Stimulated activated CD8-positive, alpha-beta memory T cell treated with anti-CD3 and anti-CD28 coated beads, Interleukin-2, amount 100 ng/mL, for 1 hour (primary cell): ENCODE measurements at places on chromosomes 11 and 22.

DNA sequence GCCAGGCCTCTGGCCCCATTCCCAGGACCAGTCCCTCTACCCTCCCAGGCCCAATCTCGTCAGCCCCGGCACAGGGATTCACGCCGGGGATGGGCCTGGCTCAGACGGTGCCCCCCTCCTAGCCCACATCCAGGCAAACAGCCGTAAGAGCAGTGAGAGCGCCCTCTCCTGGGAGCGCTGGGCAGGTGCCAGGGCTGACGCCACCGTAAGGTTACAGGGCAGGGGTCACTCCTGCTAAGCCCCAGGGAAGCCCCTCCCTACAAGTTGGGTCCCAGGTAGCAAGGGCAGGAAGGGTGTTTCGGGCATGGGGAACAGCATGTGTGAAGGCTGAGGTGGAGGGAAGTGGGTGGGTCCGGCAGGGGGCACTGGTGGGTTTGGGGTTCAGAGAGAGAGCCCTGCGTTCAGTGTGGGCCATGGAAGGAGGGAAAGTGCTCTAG is 19.2 kb upstream of the PPARA start:
- DNase-seq: no peak

DNA sequence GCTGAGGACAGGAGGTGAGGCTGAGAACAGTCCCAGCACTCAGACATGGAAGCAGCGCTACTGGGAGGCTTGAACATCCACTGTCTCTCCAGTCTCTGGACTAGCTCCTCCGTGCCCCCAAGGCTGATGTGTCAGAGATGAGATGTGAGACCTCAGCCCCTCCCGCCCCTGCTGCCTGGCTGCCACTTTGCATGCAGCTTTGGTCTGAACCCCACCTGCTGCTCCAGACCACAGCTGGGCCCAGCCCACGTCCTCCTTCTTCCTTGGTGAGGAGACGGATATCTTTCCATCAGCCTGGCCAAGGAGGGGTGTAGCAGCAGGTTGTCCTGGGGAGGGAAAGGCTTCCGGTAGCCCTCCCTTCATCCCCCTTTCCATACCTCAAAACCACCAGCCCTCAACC is 148.0 kb upstream of the B3GAT1 start:
- DNase-seq: no peak

- DNase-seq: no peak
Observed at GRCh38 chr22:37940698-37941376, 12.6 kb downstream of the C22orf23 start.

- DNase-seq: no peak
Observed at GRCh38 chr22:38829485-38829884, 14.3 kb downstream of the NPTXR start.

DNA sequence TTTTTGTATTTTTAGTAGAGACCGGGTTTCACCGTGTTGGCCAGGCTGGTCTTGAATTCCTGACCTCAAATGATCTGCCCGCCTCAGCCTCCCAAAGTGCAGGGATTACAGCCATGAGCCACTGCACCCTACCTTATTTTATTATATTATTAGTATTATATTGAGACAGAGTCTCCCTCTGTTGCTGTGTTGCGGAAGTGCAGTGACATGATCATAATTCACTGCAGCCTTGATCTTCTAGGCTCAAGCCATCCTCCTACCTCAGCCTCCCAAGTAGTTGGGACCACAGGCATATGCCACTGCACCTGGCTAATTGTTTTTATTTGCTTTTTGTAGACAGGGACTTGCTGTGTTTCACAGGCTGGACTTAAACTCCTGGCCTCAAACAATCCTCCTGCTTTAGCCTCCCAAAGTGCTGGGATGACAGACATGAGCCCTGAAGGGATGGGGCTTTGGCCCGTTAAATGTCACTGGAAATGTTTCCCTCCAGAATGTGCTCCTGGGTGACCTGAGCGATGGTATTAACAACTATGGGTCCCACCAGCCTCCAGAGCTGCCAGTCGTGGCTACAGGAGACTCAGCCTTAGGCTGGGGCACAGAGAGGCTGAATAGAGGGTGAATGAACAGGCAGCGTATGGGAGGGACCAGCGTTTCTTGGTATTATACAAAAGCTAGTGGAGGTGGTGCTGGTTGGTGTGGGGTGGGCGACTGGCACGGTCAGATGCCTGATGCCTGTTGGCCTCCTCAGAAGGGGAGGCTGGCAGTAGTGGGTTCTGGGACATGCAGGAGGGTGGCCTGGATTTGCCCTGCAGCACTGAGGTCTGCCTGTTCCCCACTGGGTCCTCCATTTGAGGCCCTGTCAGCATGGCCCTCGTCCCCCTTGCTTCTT is 7.3 kb downstream of the TANGO2 start:
- no peak for DNase-seq

DNA sequence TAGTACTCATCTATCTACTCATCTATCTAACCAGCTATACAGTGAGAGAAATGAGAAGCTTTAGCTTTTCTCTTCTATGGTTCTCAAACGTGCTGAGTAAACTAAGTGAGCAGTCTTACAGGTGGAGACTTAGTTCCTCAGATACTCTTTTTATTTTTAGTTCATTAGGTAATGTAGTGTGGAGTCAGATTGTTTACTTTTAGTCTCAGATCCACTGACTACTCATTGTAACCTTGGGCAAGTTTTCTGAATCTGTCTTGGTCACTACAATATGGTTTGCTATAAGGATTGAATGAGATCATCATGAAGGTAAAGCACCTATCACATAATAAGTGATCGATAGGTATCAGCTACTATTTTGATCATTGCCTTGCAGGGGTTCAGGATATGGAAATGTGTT is 160.1 kb downstream of the RAB38 start:
- DNase-seq: no peak

- no peak for DNase-seq
Observed at GRCh38 chr11:61162092-61162941, 1.1 kb upstream of the VPS37C start.

GRCh38 chr11:95371153-95371552 is 140.2 kb upstream of the SESN3 start:
- DNase-seq: no peak

DNA sequence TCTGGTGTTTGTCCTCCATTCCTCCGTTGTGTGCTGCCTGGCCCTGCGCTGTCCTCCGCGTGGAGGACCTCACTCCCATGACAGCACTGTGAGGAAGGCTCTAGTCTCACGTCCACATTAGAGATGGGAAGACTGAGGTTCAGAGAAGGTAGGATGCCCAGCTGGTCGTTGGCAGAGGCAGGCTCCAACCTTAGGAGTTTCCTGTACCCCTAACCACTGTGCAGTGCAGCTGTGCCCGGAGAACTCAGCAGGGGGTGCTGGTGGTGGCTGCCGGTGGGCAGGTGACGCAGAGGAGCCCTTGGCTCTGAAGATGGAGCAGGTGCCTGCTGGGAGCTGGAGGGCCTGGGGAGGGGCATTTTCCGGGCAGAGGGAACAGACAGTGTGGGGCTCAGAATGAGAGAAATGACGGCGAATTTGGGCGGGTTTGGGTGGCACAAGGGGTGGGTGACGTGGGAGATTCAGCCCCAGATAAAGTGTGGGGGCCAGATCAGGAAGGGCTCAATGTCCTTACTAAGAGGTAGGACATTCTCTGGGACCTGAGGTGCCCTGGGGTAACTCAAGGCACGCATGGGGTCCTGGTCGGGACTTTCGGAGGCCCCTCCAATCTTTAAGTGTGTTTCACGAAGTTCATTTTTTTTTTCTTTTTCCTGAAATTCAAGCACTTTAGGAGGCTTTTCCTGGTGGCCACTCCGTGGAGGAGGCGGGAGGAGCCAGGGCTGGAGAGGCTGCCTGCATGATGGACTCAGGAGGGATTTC is 535.0 kb downstream of the TBC1D22A start:
- DNase-seq: no peak

GRCh38 chr11:131385763-131386390 is 15.5 kb downstream of the NTM start:
- no peak for DNase-seq

- DNase-seq: no peak
Observed at GRCh38 chr11:12008790-12009616, 577 bp upstream of the DKK3 start.

DNA sequence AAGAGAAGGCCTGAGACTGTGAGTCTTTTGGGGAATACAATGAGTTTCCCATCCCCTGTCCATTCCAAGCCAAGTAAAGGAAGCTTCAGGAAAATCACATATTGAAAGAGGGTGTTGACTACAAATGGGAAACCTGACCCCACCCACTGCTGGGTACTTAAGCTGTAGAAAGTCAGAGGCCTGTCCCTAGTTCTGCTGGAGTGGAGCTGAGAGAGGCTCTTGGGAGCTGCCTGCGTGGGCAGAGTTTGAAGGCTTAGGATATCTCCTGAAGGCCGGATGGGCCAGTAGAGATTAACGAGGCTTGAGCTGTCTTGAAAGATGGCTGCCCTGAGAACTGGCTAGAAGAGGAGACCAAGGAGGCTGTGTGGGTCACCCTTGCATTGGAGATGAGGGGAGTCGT is 176.2 kb upstream of the NECTIN1 start:
- no peak for DNase-seq

DNA sequence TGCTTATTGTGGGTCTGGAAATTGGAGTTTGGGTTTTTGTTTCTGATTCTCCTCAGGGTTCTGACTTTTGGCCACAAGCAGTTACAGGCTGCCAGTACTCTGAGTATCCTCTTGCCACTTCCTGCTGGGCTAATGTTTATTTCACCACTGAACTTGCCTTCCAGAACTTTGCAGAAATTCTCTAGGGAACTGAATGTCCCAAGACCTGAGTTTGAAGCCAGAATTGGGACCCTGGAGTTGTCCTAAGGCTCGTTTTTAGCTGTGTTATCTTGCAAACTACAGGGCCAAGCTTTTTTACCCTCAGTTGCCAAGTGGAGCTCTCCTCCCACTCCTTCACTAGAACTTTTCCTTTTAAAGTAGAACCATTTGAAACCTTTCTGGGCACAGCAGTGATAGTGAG is 89.9 kb downstream of the FAT3 start:
- no peak for DNase-seq

- no peak for DNase-seq
Observed at GRCh38 chr11:92501066-92501739, 276.6 kb downstream of the FAT3 start.

GRCh38 chr11:118277312-118277711 is 13.2 kb upstream of the MPZL2 start:
- no peak for DNase-seq

DNA sequence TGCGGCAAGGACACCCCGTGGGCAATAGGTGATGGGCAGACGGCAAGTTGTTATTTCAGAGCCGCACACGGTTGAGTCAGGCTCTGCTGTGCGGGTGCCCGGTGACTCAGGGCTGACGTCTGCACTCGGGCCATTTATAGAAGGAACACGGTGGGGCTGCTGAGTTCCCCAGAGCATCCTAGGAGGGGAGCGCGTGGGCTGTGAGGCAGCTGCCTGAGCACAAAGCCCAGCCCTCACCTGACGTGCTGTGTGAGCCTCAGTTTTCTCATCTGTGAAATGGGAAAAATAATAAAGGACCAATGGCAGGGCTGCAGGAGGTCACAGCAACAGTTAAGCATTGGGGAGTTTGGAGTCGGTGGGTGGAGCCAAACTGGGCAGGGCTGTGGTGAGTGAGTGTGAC is 11.3 kb upstream of the RHOD start:
- no peak for DNase-seq

DNA sequence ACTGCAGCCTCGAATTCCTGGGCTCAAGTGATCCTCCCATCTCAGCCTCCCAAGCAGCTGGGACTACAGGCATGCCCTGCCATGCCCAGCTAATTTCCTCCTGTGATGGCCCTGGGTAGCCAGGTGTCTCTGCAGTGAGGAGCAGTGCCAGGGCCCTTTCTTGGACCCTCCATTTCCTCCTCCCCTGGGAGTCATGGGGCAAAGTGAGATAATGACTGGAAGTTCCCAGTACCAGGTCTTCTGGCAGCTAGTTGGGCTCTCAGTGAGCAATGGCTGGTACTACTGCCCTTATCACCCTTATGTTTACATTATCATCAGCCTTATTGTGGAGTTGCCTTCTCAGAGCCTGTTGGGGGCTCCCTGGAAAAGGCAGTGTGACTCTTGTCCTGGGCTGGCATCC is 17.6 kb downstream of the DAGLA start:
- no peak for DNase-seq

GRCh38 chr11:8006349-8006977 is 19.3 kb downstream of the EIF3F start:
- no peak for DNase-seq

DNA sequence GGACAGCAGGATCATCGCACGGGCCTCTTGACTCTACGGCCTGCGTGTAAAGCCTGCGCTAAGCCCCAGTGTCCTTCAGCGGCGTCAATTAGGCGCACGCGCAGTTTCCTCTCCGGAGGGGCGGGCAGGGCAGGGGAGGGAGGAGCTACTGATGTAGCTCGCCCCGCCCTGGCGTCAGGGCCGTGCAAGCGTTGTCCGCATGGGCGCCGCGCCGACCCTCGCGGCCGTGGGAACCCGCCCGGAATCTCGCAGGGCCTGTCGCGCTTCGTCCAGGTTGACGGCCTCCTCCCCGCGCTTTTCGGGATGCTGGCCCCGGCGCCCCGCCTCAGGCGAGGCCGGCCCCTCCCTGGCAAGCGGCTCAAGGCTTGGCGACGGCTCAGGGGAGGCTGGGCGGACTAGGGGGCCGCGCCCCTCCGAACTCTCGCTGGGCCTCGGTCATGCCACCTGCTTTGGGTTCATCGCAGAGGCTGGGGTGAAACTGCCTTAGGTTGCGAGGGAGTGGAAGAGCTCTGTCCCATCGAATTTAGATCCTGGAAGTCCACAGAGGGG is 61.1 kb downstream of the ST3GAL4 start:
- peak; percentile 45 for DNase-seq

DNA sequence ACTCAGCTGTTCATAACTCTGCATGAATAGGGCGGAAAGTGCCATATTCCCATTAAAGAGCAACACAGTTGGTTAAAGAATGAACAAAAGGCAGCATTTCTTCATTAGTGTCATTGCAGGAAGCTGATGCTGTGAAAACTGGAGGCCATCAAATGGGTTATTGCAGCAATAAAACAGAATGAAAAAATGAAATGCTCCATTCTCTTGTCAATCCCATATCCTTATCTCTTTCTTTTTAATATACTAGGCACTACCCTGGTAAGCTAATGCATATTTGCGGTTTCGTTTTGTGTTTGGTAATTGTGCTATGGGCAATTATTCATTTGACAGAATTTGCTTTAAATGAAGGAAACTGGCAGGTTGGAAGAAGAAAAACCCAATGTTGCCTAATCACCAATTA is 25.3 kb downstream of the C11orf71 start:
- no peak for DNase-seq

- DNase-seq: no peak
Observed at GRCh38 chr11:118084247-118084646, 2.5 kb downstream of the SMIM35 start.

- no peak for DNase-seq
Observed at GRCh38 chr11:44866286-44866685, 84.4 kb downstream of the TP53I11 start.

DNA sequence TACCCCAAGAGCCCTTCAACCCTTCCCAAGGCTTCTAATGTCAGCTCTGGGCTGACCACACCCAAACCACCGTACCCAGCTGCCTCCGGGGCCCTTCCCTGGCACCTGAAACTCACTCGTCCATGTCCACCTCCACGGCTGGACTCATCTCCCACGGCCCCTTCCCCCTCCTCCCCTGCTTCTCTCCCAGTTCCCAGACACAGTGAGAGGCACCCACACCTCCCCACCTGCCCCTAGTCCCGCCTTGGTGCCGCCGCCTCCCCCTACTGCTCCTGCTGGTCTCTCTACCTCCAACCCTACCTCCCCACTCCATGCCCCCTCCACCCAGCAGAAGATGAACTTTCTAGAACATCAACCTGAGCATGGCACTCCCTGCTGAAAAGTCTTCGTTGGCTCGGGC is 39.5 kb downstream of the ELFN2 start:
- DNase-seq: no peak
